ENCODE measurements at places on chromosomes 1 and 21.

GRCh38 chr1:215845234-215845891 lies 278.3 kb downstream of the KCTD3 start:
- DNase-seq, result no peak

GRCh38 chr1:153976819-153977249 lies 640 bp downstream of the JTB start:
- peak; percentile 49 for DNase-seq

DNA sequence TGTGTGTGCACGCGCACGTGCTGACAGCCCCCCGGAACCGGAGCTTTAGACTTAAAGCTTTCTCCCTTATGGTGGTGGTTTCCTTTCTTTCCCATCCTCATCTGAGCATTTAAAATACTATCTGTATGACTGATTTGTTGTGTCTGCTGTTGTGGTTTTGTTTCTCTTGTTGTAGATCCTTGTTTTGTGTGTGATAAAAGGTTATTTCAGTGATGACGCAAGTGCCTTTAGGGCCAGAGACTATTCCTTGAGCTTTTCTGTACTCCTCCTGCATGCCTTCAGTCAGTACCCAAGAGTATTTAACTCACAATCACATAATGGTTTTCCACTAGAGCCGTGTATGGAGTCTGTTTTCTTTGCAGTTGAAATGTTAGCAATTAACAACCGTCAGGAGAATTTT lies 45.4 kb downstream of the LCA5L start:
- no peak for DNase-seq

DNA sequence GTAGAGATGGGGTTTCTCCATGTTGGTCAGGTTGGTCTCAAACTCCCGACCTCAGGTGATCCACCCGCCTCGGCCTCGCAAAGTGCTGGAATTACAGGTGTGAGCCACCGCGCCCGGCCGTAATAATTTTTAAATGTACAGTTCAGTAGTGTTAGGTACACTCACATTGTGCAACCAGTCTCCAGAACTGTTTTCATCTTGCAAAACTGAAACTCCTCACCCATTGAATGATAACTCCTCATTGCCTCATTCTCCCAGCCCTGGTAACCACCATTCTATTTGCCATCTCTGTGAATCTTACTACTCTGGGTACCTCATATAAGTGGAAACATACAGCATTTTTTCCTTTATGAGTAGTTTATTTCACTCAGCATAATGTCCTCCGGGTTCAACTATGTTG lies 3.4 kb downstream of the NLRP3 start:
- DNase-seq, result no peak

DNA sequence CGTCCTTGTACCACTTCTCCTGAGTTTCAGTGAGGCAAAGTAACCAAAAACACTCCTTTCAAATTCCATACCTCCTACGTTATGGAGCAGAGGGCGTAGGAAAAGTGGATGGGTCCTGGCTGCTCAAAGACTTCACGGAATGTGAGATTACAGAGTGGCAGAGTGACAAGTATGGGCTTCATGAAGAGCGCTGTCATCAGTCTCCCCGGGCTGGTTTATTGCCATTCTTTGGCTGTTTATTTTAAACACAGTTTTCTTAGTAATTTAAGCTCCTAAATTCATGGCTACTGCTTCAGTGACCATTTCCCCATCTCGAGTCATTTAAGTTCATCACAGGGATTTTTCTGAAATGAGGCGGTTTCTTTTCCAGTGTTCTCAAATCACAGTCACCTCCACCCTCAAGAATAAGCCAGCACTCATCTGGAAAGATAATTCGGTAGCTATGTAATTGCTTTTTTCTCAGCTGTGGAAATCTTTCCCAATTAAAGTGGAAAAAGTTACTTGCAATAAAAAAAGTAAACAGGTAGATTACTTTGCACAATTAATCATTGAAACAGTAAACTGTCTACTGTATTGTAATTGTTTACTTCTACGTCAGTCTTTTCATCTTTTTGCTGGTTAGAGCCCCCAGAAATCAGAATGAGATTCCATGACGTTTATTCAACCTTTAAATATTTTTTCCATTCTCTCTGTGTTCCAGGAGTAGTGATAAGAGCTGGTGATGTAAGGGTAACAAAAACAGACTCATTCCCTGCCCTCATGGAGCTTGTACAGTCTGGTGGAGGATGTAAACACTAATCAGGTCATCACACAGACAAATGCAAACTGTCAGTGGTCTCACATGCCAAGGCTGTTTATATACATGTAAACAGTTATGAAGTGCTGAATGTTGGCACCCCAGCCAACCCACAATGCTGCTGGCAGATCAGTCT lies 3.0 kb upstream of the SMYD2 start:
- DNase-seq, result no peak

GRCh38 chr1:59672851-59673572 lies 141.7 kb upstream of the HOOK1 start:
- no peak for DNase-seq

- peak; percentile 32 for DNase-seq
Measured at GRCh38 chr1:156356875-156357534, 12.0 kb upstream of the RHBG start.

DNA sequence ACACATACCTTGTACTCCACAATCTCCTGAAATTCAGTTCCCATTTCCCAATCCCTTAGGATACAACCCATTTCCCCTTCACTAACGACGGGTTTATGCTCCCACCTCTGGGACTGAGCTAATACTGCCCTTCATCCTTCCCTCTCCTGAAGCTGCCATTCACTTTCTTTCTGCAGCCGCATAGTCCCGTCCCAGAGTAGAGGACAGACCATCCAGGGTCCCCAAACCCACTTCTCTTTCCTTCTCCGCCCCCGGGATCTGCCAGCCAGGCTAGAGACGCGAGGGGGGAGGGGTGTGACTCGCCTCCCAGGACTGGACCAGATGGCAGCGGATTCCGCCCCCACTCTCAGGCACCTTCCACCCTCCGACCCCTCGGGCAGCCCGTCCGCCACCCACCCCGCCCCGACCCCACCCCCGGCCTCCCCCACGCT lies 679 bp downstream of the ABL2 start:
- DNase-seq, result no peak

GRCh38 chr1:33055210-33056008 lies 18.7 kb upstream of the AK2 start:
- peak; percentile 82 for DNase-seq

GRCh38 chr1:248627971-248628844 lies 6.7 kb downstream of the OR2T11 start:
- DNase-seq, result no peak

- no peak for DNase-seq
Measured at GRCh38 chr21:25467896-25468295, 139.4 kb downstream of the MRPL39 start.

DNA sequence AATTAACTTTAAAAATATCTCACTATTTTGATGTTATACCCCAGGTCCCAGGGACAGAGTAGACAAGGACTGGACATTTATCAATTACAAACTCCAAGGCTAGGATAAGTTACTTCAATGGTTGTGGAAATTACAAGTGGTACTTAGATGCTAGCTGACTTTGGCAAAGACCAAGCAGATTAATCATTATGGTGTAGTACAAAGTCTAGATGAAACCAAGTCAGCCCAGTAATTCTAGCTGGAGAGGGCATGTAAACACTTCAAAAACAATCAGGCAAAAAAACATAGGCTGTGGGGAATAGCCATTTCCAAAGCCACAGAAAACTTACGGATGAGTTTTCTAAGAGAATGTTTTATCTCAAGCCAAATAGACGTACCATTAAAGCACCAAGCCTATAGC lies 124.5 kb downstream of the TSEN15 start:
- no peak for DNase-seq

DNA sequence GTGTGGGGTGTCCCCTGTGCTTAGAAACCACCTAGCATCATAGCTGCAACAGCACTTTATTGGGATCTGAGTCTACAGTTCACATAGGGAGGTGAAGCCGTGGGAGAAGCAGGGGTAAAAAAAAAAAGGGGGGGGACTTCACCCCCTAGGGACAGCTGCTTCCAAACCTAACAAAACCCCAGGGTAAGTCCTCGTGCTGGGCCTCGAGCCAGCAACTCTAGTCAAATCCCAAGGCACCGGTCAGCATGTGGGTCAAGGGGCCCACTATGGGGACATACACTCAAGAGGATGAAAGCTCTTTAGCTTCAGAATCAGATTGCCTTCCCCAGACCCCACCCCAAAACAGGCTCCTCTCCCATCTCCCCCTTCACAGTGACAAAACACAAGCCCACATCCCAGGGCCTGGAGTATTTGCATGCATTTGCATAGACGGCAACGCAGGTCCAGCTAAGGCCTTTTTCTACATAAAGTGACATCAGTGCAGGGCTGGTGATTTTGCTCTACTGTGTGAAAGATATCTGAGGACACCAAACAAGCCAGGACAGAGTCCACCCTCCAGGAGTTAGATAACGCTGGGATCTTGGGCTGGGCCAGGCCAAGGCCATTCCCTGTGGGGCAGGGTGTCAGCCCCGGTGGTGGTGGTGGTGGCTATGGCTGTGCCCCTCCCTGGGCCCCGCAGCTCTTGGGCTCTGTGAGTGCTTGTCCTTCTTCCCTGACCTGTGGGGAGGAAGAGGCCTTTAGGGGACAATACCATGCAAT lies 8.1 kb upstream of the PMVK start:
- DNase-seq, result no peak

DNA sequence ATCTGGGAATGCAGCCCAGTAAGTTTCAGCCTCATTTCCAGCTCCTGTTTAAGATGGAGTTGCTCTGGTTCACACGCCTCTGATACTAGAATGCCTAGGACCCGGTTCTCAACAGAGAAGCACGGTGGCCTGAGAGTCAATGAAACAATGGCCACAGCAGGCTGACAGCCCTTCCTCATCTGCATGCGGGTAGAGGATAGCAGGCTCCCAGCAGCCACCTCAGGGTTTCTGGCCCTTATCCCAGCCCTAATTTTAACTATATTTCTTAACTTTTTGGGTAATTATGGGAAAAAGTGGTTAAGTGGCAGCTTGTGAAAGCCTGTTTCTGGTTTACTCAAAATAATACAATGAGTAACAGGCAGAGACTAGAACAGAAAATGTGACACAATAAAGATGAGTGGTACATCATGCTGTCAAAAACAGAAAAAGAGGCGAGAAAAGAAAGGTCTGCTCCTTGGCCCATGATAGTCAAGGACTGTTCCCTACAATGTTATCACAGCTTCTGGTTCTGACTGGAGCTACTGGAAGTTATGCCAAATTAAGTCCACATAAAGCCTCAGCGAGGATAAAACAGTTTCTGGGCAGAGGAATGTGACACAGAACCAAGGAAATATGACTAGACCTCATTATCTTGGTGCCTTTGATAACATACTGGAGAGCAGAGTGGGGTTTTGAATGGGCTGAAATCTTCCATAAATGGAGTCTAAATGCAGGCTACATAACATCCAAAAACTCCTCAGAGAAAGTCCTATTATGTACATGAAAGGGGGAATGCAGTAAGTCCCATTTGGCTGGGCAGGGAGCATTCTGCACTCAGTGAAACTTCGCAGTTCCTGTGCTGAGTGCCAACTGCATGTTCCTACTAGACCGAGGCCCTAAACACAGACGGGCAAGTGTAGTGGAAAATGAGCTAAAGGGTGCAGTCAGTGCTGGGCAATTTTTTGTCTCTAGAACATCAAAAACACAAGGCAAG lies 92.1 kb downstream of the NIBAN1 start:
- no peak for DNase-seq

DNA sequence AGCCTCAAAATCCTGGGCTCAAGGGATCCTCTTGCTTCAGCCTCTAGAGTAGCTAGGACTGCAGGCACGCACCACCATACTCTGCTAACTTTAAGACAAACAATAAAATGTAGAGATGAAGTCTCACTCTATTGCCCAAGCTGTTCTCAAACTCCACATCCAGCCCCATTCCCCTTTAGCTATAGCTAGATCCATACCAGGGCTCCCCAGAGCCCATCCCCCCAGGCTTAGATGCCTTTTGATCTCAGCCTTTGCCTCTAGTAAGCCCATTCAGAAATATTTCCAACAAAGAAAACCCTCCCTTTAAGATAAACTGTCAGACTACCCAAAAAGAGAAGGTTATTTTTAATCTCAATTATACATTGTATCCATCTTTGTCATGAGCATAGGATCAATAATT lies 325.4 kb downstream of the CHRM3 start:
- no peak for DNase-seq

DNA sequence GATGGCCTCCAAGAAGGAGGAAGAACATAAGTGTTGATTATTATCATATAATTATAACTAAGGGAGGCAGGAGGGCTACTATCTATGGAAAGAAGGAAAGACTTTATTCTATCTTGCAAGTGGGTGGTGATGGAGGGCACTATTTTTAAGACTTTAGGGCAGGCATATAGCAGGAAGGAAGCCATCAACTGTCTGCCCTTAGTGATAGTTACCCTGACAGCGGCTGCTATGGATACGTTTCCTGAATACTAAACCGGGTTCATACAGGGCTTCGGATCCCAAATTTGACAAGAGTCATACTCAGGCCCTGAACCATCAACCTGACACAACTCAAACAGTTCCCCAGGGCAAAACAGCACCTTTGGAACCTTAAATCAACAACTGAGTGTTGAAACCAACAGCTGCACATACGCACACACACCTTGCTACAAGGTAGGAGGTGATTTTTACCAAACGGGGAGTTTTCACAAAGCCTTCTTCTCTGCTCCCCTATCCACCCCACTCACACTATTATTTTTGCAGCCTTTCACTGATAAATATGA lies 397.2 kb downstream of the OMA1 start:
- peak; percentile 7 for DNase-seq

GRCh38 chr1:27402349-27402754 lies 9.9 kb downstream of the GPR3 start:
- DNase-seq, result peak; percentile 70

- no peak for DNase-seq
Measured at GRCh38 chr1:205535096-205535495, 30.6 kb downstream of the CDK18 start.

- peak; percentile 18 for DNase-seq
Measured at GRCh38 chr1:232968965-232969364, 18.6 kb downstream of the NTPCR start.

- DNase-seq, result no peak
Measured at GRCh38 chr21:45951676-45952075, 29.9 kb upstream of the COL6A1 start.

- DNase-seq, result no peak
Measured at GRCh38 chr1:29583727-29584126, 347.4 kb downstream of the PTPRU start.

GRCh38 chr1:159988006-159988405 lies 34.0 kb upstream of the SLAMF9 start:
- no peak for DNase-seq

- DNase-seq, result peak; percentile 20
Measured at GRCh38 chr21:35529171-35529863, 480.2 kb upstream of the RUNX1 start.

- no peak for DNase-seq
Measured at GRCh38 chr1:45679123-45679522, 7.2 kb downstream of the GPBP1L1 start.

DNA sequence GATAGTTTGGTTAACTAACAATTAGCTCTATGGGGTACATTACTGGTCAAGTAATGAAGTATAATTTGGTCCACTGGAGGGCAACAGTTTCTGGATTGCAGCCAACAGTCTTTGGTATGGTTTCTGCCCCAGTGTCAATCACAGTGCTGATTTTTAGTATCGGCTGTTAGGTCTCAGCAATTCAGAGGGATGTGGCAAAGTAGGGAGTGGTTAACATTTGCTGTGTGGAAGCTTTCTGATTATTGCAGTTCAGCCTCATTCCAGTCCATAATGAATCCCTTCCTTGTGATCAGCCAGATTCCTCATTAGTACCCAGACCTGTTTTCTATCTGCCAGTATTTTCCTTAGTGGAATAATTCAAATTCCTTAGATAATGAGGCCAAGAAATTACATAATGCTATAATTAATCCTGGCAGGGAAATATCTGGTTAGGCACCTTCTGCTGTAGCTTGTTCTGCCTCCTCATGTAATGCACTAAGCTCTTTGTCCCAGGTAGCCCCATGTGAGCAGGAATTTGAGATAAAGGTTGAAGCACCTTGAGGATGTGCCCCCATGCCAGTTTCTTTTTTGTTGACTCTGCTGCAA lies 14.0 kb downstream of the F3 start:
- peak; percentile 59 for DNase-seq
